SHP77 treated with DMSO at 0.1 percent for 48 hours (cell line): ENCODE measurements at places on chromosomes 3 and 15.

- no peak for DNase-seq
Measured at GRCh38 chr3:25144430-25144829, 283.6 kb upstream of the RARB start.

DNA sequence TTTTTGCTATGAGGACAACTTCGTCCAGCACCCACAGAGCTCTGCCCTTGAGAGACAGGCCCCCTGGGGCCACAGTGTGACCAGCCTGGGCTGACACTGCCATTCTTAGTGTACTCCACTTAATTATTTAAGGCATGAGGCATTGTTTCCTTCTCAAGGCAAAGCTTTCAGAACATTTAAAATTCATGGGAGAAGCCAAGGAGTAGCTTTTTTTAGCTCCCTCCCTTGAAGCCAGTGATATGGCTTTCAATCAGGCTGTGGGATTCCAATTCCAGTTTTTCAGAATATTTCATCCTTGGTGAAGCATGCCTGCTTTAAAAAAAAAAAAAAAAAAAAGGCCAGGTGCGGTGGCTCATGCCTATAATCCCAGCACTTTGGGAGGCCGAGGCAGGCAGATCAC lies 21.3 kb downstream of the HOMER2 start:
- no peak for DNase-seq

DNA sequence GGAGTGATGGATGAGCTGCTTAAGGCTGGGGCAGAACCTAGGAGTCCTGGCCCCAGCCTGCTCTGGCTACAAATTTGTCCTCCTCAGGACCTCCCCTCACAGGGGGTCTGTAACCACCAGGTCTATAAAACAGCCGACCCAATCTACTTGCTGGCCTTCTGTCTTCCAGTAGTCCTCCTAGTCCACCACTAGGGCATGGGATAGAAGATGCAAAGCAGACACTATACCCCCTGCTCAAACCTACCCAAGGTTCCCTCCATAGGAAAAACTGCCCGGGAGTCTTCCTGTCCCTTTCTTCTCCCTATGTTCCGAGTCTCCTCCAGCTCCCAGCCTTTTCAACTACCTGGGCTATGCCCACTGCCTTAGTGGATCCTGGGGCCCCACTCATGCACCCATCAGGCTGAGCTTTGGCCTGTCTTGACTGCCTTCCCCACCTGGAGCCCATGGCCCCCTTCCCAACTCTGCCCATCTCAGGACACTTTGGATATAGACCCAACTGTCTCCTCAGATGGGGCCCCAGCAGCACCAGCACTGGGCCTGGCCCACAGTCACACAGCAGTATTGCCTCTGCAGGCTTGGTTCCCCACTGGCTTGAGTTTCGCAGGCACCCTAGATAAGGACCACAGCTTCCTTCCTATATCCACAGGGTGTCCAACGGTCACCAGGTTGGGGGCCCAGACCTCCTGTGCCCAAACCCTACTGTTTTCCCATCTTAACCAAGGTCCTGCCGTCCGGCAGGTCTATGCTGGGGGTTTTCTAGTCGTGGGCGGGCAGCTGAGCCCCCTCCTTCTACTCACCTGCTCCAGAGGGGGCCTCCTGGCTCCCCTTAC lies 1.1 kb downstream of the HYAL3 start:
- DNase-seq, result no peak

GRCh38 chr3:64188810-64189560 lies 36.3 kb downstream of the PRICKLE2 start:
- no peak for DNase-seq
